ENCODE measurements at places on chromosomes 6 and 20.

DNA sequence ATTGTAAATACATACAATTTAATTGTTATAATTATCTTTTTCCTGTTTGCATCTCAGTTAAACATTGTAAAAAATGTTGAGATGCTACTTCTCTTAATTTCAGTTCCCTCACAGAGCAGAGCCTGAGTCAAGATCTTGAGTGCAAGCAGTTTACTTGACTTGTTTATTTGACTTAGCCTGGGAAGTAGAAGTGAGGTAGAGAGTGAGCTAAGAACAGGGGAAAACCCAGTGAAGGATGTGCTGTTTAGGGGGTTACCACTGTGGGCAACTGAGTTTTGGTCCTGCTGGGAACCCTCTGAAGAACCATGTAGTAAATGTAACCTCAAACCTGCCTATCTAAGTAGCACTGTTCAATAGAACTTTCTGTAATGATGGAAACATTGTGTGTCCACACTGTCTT, 495.2 kb upstream of the FLRT3 start:
- DNase-seq = no peak

GRCh38 chr6:65126667-65127066, 580.4 kb downstream of the EYS start:
- DNase-seq = no peak

DNA sequence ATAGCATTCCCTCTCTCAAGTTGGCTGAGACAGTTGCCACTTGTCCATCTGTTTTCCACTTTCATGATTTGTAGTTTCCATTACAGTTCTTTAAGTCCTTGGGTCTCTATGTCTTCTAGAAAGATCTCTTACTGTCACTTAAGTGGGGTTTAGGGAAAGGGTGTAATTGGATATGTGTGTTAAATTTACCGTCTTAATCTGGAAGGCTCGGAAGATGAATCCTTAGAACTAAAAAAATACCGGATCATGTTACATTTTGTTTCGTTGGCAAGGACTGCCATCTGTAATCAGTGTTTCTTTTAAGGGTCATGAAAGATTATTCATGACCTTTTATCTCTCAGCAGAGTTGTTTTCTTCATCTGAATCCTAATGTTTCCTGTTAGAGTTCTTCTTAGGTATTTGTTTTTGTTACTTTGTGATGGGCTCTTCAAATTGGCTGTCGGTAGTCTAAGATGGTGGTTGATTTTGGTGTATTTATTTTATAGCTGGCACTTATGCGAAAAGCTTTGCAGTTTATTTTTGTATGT, 21.8 kb upstream of the BTBD3 start:
- DNase-seq = no peak

DNA sequence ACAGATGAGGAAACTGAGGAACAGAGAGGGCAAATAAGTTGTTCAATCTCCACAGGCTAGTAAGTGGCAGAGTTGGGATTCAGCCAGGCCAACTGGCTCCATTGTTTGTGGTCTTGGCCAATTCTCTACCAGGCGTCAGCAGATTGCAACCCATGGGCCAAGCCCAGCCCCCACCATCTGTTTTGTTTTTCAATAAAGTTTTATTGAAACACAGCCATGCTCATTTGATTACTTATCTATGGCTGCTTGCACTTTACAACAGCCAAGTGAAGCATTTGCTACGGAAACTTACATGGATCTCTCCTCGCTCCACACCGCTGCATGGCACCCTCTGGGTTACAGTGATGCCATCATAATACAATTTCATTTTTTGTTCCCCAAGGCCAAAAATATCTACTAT, 90.8 kb downstream of the ZNF217 start:
- DNase-seq = no peak

DNA sequence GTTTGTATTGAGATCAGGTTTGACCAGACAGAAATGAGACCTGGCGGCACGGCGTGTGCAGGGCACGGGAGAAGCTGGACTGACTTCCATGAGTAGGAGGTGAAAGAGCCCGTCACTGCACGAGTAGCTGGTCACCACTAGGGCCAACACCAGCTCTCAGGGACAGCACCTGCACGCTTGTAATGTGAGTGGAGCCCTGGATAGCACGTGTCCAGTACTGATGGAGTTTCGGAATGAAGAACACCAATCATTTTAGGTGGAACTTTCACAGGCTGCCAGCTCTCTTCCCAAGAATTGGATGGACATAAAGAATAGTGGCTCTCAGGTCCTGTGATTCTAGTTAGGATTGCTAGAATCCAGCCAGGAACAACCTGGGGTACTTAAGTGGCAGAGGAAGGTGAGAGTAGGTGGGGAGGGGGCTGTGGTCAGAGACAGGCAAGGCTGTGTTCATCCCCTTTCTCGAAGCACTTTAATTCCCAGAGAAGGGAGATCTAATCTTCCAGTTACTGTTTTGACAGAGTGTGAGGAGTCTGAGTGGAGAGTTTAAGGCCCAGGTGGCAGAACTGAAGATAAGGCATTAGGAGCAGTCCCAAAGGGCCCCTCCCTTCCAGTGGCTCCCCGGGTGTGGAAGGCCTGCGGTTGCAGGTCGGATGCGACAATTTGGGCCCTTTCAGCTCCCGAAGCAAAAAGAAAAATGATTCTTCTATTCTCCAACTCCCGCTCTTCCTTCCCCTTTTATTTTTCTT, 314.8 kb downstream of the QKI start:
- no peak for DNase-seq

GRCh38 chr6:152089992-152090391, 282.5 kb downstream of the ESR1 start:
- DNase-seq = peak; percentile 24

- DNase-seq = peak; percentile 76
These were observed 44.7 kb downstream of the NCOA3 start for GRCh38 chr20:47546184-47547033.

- peak; percentile 13 for DNase-seq
These were observed 143.9 kb upstream of the ZNF217 start for GRCh38 chr20:53737396-53738038.

GRCh38 chr6:9499709-9500108, 915.2 kb downstream of the TFAP2A start:
- DNase-seq = no peak

- no peak for DNase-seq
These were observed 14.9 kb downstream of the PRKN start for GRCh38 chr6:162712694-162713093.

- DNase-seq = peak; percentile 55
These were observed at the start of gene MYBL2 for GRCh38 chr20:43666376-43667328. Gene MYBL2, plus strand, starts transcription at chr20:43667114. Its CDS starts 170 bp downstream, at chr20:43667284.

DNA sequence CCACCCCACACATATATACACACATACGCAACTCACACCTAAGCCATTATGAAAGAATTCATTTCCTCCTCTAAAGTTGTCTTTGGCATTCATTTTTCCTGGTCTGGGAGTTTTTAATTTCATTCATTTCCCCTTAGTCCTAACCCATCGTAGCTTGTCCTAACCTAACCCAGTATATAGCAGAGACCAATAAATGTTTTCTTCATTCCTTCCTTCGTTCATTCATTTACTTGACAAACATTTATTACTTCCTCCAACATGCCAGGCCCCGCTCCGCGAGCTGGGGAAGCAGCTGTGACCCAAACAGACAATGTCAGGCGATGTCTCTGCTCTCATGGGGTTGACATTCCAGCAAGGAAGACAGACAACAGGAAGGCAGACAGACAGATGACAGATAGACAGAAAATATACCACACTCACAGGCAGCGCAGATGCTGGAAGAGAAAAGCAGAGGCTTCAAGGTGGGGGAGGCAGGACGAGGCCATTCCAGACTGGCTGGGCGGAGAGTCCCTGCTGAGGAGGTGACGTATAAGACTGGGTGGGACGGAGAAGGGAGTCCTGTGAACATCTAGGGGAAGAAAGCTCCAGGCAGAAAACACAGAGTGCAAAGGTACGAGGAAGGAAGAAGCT, 33.7 kb upstream of the SIRPA start:
- peak; percentile 29 for DNase-seq

DNA sequence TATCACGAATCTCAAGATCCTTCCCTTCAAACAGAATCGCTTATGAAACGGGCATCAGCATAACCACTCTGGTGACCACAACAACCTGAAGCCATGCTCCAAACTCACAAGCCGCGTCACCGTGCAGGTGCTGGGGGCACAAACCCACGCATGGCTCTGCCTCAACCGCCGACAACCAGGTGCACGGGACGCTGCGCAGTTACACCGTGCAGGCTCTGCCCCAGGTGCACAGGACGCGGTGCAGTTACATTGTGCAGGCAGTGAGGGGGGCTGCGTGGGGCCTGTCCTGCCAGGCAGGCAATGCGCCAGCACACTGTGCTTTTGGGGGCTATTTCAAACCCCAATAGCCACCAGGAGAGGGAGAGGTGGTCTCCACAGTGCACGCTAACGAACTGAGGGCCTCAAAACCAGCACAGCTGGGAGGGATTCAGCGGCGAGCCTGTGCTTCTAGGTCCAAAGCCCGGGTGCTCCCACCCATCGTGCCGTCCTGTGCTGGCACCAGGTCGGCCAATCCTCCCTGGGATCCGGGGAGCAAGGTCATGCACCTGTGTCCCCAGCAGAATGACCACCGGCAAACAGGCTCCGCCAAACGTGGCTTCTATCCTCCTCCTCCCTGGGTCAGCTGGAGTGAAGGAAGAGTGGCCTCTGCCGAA, 35.8 kb downstream of the ZBTB46 start:
- no peak for DNase-seq

DNA sequence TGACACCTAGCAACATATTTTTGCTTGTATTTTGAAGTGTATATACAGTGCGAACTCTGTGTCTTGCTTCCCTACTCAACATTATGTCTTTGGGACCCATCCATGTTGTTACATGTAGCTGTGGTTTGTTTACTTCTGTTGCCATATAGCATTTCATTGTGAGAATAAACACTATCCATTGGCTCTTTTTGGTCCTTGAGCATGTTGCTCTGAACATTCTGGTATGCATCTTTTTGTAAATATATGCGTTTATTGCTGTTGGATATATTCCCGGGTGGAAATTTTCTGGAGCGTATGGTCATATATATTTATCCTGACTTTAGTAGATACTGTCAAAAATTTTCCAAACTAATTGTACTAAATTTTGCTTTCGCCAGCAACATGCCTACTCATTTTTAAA, 222.5 kb upstream of the SPTLC3 start:
- DNase-seq = no peak

DNA sequence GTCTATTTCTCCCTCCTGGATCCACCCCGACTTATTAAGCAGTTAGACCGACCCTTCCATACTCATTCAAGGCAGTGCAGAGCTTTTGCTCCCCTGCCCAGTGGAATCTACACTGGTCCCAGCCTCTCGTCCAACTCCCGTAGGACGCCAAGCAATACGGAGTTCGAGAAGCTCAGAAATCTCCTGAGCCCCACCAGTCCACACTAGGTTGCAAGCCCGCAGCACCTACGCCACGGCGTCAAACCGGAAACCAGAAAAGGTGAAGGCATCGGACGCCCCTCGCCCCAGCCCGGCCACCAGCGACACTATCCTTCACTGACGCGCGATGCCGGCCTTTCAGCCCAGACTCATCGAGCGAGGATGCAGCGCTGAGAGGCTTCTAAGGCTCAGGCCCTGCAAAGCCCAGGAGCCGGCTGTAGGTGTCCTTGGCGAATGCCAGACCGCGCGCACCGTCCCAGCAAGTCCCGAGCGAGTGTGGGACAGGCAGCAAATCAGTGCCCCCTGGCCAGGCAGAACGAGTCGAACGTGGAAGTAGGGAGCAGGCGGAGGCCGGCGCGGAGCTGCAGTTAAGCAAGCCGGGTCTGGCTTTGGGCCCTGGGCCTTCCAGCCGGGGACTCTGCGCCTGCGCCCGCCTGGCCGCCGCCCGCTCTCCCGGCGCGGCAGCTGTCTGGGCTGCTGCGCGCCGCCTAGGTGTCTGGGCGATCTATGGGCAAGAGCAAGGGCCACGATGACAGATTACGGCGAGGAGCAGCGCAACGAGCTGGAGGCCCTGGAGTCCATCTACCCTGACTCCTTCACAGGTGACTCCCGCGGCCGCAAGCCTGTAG, at the start of gene RWDD1:
RWDD1 (plus strand) TSS at position 649 of the 827 bp plus-strand sequence; CDS start at position 728, 79 bp downstream.
- peak; percentile 100 for DNase-seq

DNA sequence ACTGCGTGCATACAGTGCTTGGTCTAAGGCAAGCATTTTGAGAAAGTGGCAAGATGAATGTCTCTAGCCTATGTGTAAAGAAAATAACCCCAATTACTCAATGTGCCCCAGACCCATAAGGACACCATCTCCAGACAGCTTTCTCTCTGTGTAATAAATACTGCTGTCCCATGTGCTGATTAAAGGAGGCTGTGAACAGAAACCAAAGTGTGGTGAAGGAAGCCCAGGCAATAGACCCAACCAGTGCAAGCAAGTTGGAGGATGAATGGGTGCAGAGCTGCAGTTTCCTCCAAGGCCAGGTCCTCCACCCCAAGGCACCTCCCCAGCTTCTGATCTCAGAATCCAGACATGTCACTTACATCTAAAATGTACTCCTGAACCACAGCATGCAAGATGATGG, 60.6 kb downstream of the TRAM2 start:
- no peak for DNase-seq

- no peak for DNase-seq
These were observed 26.6 kb downstream of the PREX1 start for GRCh38 chr20:48801197-48801596.

DNA sequence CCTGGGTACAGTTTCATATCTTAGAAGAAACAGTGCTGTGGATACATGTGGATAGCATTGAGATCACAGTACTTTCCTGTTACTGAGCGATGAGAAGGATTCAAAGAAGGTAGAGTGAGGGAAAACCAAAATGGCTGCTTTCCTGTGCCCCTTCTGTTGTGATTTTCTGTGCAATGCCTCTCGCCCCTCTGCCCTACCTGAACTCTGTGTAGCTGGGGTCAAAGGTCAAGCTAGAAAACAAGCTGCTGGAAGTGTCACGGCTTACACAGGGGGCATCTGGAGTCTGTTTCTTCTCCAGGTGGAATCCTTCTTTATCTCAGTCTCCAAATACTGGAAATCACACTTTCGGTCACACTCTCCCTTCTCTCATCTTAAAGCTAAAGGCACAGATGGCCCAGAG, 27.0 kb upstream of the CCN6 start:
- no peak for DNase-seq

DNA sequence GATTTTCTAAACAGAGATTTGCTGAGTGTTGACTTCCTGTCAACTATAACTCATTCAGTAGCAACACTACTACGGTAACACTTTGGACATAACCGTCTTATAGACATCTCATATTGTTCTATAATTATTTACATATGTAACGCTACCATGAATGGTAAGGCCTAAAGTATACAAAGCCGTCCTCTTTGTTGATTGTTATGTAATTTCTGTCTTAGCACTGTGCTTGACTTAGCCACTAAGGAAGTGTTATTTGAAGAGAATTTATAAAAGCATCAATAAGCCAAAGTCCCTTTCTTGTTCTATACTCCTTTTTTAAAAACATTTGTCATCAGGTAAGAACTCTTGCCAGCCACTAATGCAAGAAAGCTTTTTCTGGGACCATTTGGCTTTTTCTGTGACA, 240.6 kb downstream of the MEI4 start:
- no peak for DNase-seq

DNA sequence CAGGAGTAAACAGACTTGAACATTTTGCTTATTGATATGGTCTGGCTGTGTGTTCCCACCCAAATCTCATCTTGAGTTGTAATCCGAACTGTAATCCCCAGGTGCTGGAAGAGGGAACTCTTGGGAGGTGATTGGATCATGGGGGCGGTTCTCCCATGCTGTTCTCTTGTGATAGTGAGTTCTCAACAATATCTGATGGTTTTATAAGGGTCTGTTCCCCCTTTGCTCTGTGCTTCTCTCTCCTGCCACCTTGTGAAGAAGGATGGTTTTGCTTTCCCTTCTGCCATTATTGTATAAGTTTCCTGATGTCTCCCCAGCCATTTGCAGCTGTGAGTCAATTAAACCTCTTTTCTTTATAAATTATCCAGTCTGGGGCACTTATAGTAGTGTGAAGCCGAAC, 40.0 kb downstream of the MYLIP start:
- peak; percentile 53 for DNase-seq
